Breast epithelium (tissue), 4 donors: ENCODE measurements at places on chromosomes 3 and 15.

DNA sequence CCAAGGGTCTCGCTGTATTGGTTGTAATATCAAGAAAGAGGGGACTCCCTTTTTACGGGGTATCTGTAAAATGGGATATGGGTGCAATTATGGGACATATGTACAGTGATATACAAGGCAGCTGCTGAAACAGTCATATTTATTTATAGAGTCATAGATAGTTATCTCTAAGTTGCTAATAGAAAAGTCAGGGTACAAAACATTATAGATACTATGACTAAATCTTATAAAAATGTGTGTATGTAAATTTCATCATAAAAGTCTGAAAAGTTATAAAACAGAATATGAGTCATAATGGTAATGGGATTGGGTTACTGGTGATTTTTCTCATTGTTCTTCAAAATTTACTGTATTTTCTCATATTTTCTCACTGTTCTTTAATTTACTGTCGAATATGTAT lies 344.9 kb upstream of the SLCO3A1 start:
- no peaks in the 10 kb centered on the region for H3K36me3 ChIP-seq
- no peaks in the 10 kb centered on the region for H3K27me3 ChIP-seq
- H3K4me1 ChIP-seq = no peaks in the 10 kb centered on the region
- no peak for DNase-seq
- H3K4me3 ChIP-seq = no peak overlapping the region
- no peak overlapping the region for H3K27ac ChIP-seq

GRCh38 chr3:114205541-114205940 lies 26.7 kb upstream of the DRD3 start:
- H3K27ac ChIP-seq = no peak overlapping the region
- no peaks in the 10 kb centered on the region for H3K4me1 ChIP-seq
- H3K4me3 ChIP-seq = no peak overlapping the region
- no peaks in the 10 kb centered on the region for H3K36me3 ChIP-seq
- H3K27me3 ChIP-seq = no peaks in the 10 kb centered on the region

GRCh38 chr3:58116985-58117384 lies 93.8 kb downstream of the DNASE1L3 start:
- H3K36me3 ChIP-seq = no peaks in the 10 kb centered on the region
- no peaks in the 10 kb centered on the region for H3K27me3 ChIP-seq
- H3K4me3 ChIP-seq = no peak overlapping the region
- no peak for DNase-seq
- H3K4me1 ChIP-seq = no peaks in the 10 kb centered on the region
- peak overlapping the region; percentile 50 for H3K27ac ChIP-seq

GRCh38 chr3:66394753-66395249 lies 106.0 kb downstream of the LRIG1 start:
- H3K4me1 ChIP-seq = no peaks in the 10 kb centered on the region
- H3K4me3 ChIP-seq = no peak overlapping the region
- no peaks in the 10 kb centered on the region for H3K36me3 ChIP-seq
- no peak for DNase-seq
- H3K27me3 ChIP-seq = no peaks in the 10 kb centered on the region
- no peak overlapping the region for H3K27ac ChIP-seq

GRCh38 chr15:68843425-68844311 lies 23.0 kb upstream of the ANP32A start:
- H3K27me3 ChIP-seq = peaks cover 4% of the 10 kb centered on the region
- H3K27ac ChIP-seq = no peak overlapping the region
- no peak for DNase-seq
- peaks cover 5% of the 10 kb centered on the region for H3K4me1 ChIP-seq
- peak overlapping the region; percentile 36 for H3K4me3 ChIP-seq

DNA sequence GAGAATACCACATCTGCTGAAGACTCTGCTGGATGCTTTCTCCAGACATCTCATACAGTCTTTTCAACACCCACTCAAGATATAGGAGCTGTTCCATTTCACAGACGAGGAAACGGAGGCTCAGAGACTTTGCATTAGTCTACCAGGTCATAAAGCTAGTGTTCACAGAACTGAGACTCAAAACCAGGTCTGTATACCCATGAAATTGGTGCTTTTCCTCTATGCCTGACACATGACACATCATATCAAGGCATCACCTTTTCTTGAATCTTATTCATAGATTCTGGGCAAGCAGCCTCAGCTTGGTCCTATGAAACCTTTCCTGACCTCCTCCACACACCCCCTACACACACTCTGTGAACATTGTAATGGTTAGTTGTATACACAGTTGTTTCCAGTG lies 101.2 kb downstream of the LPP start:
- H3K4me1 ChIP-seq = no peaks in the 10 kb centered on the region
- no peaks in the 10 kb centered on the region for H3K36me3 ChIP-seq
- no peak overlapping the region for H3K27ac ChIP-seq
- no peaks in the 10 kb centered on the region for H3K27me3 ChIP-seq

GRCh38 chr3:152243301-152243711 lies 25.4 kb upstream of the MBNL1 start:
- no peaks in the 10 kb centered on the region for H3K27me3 ChIP-seq
- no peak overlapping the region for H3K27ac ChIP-seq
- H3K4me3 ChIP-seq = no peak overlapping the region
- H3K36me3 ChIP-seq = no peaks in the 10 kb centered on the region
- DNase-seq = no peak

DNA sequence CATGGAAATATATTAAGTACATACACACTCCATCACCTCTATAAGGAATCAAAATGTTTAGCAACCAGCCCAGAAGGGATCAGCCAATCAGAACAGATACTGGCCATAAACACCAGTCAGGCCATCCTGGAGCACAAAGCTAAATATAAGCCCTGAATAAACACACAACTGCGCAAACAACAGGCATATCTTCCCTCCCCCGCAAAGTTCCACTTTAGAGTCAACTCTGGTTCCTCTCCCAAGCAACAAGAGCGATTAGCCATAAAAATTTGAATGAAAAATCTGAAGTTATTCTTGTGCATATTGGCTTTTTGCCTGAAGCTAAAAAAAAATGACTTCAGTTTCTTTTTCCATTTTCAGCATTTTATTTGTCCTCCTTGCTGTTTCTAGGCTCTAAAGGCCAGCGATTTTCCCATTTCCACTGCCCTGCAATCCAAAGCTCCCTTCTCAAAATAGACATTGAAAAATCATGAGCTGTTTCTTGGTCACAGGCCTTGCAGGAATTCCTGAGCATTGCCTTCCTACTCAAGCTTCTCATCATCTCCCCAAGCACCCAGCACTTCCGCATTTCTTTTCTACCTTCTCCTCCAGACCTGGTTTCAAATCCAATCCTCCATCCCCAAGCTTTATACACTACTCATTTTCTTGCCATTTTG lies 247.9 kb downstream of the ZMAT3 start:
- H3K27me3 ChIP-seq = no peaks in the 10 kb centered on the region
- peak overlapping the region; percentile 38 for H3K27ac ChIP-seq
- H3K4me3 ChIP-seq = no peak overlapping the region
- H3K36me3 ChIP-seq = no peaks in the 10 kb centered on the region
- DNase-seq = no peak
- no peaks in the 10 kb centered on the region for H3K4me1 ChIP-seq

- no peaks in the 10 kb centered on the region for H3K27me3 ChIP-seq
- H3K4me3 ChIP-seq = no peak overlapping the region
- no peaks in the 10 kb centered on the region for H3K4me1 ChIP-seq
- no peak for DNase-seq
These were observed 146.4 kb upstream of the PFN2 start for GRCh38 chr3:150117076-150117475.

DNA sequence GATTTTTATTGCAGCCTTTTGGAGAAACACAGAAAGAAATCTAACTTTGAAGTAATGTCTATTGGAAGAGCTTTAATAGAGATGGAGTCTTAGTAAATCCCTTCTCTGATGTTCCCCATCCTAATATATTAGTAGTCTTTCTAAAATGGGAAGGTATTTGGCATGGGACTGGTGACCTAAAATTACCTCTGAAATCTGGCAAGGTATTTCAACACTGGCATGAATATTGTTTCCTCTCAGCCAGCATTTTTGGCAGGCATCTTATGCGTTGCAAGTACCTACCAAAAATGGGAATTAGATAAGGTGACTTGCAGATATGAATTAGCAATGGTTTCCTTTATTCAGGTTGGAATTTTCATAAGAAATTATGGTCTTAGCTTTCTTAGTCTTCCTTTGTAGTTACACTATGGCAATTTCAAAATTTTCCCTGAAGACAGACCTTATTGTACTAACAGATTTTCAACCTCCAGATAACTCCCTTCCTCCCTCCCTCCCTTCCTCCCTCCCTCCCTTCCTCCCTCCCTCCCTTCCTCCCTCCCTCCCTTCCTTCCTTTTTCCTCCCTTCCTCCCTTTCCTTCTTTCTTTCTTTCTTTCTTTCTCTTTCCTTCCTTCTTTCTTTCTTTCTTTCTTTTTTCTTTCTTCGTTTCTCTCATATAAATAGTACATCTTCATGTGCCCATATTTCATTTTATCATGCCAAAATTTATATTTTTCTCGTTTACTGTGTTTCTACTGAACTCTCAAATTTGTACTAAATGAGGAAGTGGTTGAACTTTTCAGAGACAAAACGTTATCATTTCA lies 168.2 kb upstream of the KCNMB2 start:
- no peak overlapping the region for H3K27ac ChIP-seq
- H3K4me3 ChIP-seq = no peak overlapping the region
- H3K36me3 ChIP-seq = no peaks in the 10 kb centered on the region
- H3K4me1 ChIP-seq = no peaks in the 10 kb centered on the region

- H3K4me1 ChIP-seq = no peaks in the 10 kb centered on the region
- no peaks in the 10 kb centered on the region for H3K27me3 ChIP-seq
- no peak overlapping the region for H3K4me3 ChIP-seq
- no peak for DNase-seq
These were observed 85.3 kb downstream of the PIK3R4 start for GRCh38 chr3:130661140-130661891.

DNA sequence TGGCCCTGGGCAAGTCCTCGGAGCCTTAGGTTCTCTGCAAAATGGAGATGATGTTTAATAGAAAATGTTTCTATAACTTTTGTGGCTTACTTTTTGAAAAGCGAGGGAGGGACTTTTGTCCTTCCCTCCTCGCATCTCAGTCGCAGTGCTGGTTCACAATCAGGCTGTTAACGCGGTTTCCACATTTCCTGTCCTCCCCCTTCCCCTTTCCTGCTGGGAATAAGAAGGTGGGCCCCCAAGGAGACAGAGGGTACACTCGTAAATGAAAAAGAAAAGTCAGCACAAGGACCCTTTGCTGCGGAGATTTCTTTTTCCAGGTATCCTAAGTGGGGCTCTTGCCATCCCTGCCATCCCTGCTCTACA lies 29.5 kb downstream of the ARHGAP31 start:
- DNase-seq = no peak
- H3K4me3 ChIP-seq = peak overlapping the region; percentile 80
- no peaks in the 10 kb centered on the region for H3K27me3 ChIP-seq
- H3K4me1 ChIP-seq = no peaks in the 10 kb centered on the region
- peak overlapping the region; percentile 96 for H3K27ac ChIP-seq

DNA sequence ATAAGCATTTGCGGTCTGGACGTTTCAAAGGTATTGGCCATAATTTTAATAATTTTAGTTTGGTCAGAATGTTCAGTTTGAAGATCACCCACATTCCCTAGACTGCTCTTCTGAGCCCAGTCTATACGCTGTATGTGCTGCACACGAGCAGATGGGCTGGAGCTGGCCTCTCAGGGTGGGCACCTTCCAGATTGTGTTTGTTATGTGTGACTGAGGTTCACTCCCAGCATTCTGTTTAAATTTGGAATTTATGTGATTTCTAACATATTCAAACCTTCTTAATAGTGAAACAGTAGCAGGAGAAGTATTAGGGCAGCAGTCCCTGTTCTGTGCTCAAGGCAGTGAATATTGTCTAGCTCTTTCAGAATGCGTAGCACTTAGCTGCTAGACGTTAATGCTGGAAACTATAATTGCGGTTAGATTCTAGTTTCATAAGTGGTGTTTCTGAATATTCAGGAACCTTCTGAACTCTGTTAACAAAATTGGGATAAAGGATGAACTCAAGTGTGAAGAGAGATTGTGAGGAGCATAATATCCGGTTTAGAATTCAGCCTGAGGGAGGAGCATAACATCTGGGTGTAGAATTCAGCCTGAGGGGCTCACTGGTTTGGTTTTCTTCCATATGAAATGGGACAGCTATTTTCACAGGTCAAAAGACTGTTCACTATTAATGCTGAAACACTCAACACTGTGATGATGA lies 68.6 kb upstream of the RPL35A start:
- H3K27me3 ChIP-seq = no peaks in the 10 kb centered on the region
- peak overlapping the region; percentile 33 for H3K27ac ChIP-seq
- DNase-seq = no peak
- H3K4me3 ChIP-seq = no peak overlapping the region
- H3K4me1 ChIP-seq = no peaks in the 10 kb centered on the region

DNA sequence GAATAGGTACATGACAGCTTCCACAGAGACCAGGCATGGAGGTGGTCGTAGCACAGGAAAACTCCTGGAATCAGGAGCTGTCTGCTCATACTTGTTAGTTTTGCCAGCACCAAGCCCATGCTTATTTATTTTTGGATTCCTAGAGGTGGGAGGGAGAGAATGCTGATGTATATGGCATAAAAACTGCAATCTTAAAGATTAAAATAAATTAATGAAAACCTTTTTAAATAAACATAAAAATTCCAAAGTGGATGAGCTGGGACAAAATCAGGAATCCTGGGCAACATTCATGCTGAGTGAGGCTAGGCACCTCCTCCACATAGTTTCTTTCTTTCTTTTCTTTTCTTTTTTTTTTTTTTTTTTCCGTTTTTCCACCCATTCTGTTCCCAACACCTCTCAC lies 14.3 kb upstream of the BCL6 start:
- H3K4me1 ChIP-seq = peaks cover 4% of the 10 kb centered on the region
- no peak for DNase-seq
- no peak overlapping the region for H3K27ac ChIP-seq
- H3K27me3 ChIP-seq = no peaks in the 10 kb centered on the region
- H3K4me3 ChIP-seq = no peak overlapping the region
- H3K36me3 ChIP-seq = no peaks in the 10 kb centered on the region

DNA sequence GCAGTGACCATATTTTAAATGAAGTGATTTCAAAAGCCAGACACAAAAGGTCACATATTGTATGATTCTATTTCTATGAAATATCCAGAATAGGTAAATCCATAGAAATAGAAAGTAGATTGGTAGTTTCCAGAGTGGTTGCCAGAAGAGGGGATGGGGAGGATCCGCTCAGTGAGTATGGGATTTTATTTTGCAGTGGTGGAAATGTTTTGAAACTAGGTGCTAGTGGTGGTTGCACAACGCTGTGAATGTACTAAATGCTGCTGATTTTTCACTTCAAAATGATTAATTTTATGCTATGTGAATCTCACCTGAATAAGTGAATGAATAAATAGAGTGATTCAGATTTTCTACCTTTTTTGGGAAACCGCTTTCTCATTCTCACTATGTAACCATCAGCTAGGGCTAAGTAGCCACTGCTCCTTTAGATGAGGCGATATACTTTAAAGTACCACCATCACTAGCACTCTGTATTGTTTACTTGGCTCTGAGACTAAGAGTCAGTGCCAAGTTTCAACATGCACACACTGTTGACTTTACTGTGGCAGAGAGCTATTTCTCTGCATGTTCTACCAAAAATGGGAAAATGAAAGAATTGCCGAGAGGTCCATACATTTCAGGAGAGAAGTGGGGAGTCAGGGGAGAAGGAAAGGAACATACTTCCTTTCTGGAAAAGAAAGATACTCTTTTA lies 90.7 kb upstream of the GOLIM4 start:
- H3K4me1 ChIP-seq = no peaks in the 10 kb centered on the region
- H3K27ac ChIP-seq = no peak overlapping the region
- H3K4me3 ChIP-seq = no peak overlapping the region
- no peaks in the 10 kb centered on the region for H3K27me3 ChIP-seq
- DNase-seq = no peak
- no peaks in the 10 kb centered on the region for H3K36me3 ChIP-seq

GRCh38 chr3:4740397-4741105 lies 238.7 kb upstream of the BHLHE40 start:
- peaks cover 10% of the 10 kb centered on the region for H3K4me1 ChIP-seq
- no peak overlapping the region for H3K4me3 ChIP-seq
- no peaks in the 10 kb centered on the region for H3K36me3 ChIP-seq
- no peaks in the 10 kb centered on the region for H3K27me3 ChIP-seq
- H3K27ac ChIP-seq = peak overlapping the region; percentile 90
